ENCODE measurements at places on chromosomes 2 and 18. TPM values are rescaled to one million over a fixed set of nuclear protein-coding genes. Genes with fewer than 3 reads are reported as not detected.

Gene POMC
- total RNA-seq: 2.8 TPM

Gene MTIF2
- total RNA-seq: 26.9 TPM

Gene INPP5D
- total RNA-seq: 115 TPM

Gene CD8B
- 2.6 TPM for total RNA-seq

Gene TNFAIP6
- total RNA-seq: not detected

Gene ATOH8
- not detected for total RNA-seq

Gene SLC35F5
- total RNA-seq: 17.4 TPM

Gene HSPD1
- total RNA-seq: 183 TPM

Gene MYO7B
- total RNA-seq: 1.2 TPM

Gene SCN3A
- total RNA-seq: not detected

Gene FZD7
- 0.63 TPM for total RNA-seq

Gene LIMS4
- 1.6 TPM for total RNA-seq

Measured in activated naive CD4-positive, alpha-beta T cell treated with anti-CD3 and anti-CD28 coated beads, Interleukin-2, amount 10 ng/mL, durations not matched to agents 5 hours and 36 hours (primary cell).